T-helper 2 cell treated with Interferon-gamma antibody and Interleukin-4, amounts not matched to agents 100 ng/mL and 5 ng/mL, for 36 hours (primary cell): ENCODE measurements at places on chromosomes 6 and 20. TPM values are rescaled to one million over a fixed set of nuclear protein-coding genes. Genes with fewer than 3 reads are reported as not detected.

TOX2 gene
- total RNA-seq: 6.5 TPM in 2 replicates

ADTRP gene
- 0.39 TPM in 2 replicates for total RNA-seq

ELOVL4 gene
- 0.43 and 0.70 TPM in 2 replicates for total RNA-seq

FAM110A gene
- total RNA-seq: 19.1 and 19.4 TPM in 2 replicates

TMEM244 gene
- not detected in 2 replicates for total RNA-seq

MMP24 gene
- not detected in 2 replicates for total RNA-seq

LY6G5B gene
- 27.9 and 32.1 TPM in 2 replicates for total RNA-seq

MYLK2 gene
- total RNA-seq: 0.50 and 1.0 TPM in 2 replicates

CGA gene
- not detected in 2 replicates for total RNA-seq

FAM184A gene
- 3.7 and 3.8 TPM in 2 replicates for total RNA-seq

TTBK1 gene
- total RNA-seq: 0.18 and 0.20 TPM in 2 replicates

HSPA1L gene
- 2.6 and 2.8 TPM in 2 replicates for total RNA-seq

RGS17 gene
- total RNA-seq: not detected in 2 replicates

PKIB gene
- total RNA-seq: 0.36 and 0.95 TPM in 2 replicates
